ENCODE measurements at places on chromosomes 3 and 15.
A peak's percentile ranks its signal among the peaks of the same experiment; 100 is the strongest.

DNA sequence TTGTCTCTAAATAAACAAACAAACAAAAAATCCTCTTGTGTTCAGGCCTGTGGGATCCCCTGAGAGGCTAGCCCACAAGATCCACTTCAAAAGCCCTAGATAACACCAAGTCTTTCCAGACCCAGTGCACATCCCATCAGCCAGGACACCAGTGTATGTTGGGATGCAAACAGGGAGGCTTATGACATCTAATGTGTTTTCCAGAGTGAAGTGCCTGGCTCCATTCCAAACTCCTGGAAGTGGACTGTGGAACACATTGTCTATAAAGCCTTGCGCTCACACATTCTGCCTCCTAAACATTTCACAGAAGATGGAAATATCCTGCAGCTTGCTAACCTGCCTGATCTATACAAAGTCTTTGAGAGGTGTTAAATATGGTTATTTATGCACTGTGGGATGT, 57.0 kb downstream of the MLH1 start:
- no peak for DNase-seq

DNA sequence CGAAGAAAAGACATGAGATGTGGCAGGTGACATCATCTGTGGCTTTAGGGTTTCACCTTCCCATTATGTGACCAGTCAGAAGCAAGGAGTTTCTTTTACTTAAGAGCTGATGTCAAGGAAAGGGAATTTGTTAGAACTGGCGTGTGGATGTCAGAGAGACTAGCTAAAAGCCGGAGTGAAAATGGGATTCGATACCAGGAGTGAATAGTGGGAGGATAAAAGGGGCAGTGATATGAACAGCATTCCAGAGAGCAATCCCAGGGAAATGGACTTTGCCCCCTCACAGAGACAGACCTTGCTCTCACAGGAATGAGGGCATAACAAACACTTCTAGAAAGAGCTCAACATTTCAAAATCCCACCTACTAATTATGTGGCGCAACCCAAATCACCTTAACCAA, 5.9 kb upstream of the FMN1 start:
- no peak for DNase-seq

- no peak for DNase-seq
These were observed 325.8 kb upstream of the IGF1R start for GRCh38 chr15:98322581-98322980.

- DNase-seq = no peak
These were observed 210.2 kb downstream of the ADAMTS17 start for GRCh38 chr15:100131321-100132224.

DNA sequence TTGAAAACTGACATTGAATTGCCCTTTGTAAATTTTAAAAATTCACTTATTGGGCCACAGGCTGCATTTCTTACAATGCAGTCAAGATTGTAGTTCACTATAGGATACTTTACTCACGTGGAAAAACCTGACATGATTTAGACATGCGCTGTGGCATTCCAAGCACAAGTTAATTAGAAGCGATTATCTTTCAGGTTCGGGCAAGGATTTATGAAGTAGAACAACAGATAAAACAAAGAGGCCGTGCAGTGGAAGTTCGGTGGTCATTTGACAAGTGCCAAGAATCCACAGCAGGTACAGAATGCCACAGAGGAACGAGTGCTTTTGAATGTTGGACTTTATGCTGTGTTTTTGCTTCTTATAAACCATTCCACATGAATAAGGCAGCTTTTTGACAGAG, 37.8 kb downstream of the GPR171 start:
- no peak for DNase-seq

DNA sequence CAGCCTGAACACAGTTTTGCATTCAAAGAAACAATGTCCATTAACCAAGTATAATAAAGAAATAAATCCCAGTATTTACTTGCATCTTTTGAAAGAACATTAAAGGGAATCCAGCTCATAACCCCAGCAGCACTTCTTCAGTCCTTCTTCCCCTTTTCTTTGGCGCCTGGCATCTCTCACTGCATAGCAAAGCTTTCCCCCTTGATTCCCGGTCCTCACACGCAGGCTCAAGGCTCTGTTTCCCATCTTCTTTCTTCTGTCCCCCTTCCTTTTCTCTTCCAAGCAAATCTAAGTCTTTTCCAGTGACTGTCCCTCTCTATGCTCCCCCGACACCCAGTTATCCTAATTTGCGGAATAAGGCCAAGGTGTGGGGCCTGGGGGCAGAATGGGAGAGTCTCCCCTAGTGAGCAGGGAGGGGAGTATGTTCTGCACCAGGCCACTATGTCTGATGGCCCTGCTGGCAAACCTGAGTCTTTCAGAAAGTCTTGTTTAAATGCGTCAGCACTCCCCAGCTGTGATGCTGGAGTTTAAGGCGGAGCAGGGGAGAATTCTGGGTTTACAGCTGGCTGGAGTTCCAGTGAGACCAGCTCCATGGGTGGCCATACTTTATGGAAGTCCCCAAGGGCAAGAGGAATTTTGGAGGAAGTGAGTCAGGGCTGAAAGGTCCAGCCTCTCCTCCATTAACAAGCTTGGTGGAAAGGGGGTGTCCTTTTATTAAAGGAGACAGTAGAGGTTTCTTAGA, 42.1 kb downstream of the GOLGA6A start:
- no peak for DNase-seq

- no peak for DNase-seq
These were observed 240 bp downstream of the CFAP100 start for GRCh38 chr3:126394977-126395321.

DNA sequence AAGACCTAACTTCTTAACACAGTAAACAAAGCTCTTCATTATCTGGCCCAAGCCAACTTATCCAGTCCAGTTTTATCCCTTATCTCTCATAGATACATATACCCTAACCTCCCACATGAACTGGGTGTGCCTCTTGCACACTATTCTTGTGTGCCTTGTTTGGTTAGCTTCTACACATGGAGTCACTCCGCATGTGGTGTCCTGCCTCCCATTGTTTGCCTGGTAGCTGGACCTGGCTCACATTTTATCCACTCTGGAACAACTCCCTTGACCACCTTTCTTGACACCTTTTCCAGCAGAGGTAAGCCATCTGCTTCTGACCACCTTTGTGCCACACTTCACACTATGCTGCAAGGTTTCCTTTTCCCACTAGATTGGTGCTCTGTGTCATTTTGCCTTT, 15.2 kb downstream of the TIPARP start:
- DNase-seq = no peak

- no peak for DNase-seq
These were observed 62.3 kb downstream of the TMEM39A start for GRCh38 chr3:119401069-119401468.

- DNase-seq = no peak
These were observed 560.8 kb downstream of the FOXP1 start for GRCh38 chr3:71022551-71023335.

DNA sequence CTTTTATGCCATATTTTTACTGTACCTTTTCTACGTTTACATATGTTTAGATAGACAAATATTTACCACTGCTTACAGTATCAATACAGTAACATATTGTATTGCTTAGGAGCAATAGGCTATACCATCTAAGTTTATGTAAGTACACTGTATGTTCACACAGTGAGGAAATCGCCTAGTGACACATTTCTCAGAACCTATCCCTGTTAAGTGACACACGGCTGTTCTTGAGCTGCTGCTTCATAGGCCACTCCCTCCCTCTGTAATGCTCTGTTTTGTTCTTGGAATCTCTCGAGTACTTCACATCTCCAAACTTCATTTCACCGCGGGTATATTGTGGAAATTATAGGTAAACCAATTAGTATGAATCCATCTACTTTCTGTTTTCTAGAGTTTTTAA, 13.4 kb upstream of the SELENOT start:
- DNase-seq = no peak

- no peak for DNase-seq
These were observed 533.5 kb downstream of the NAALADL2 start for GRCh38 chr3:175392653-175393052.

DNA sequence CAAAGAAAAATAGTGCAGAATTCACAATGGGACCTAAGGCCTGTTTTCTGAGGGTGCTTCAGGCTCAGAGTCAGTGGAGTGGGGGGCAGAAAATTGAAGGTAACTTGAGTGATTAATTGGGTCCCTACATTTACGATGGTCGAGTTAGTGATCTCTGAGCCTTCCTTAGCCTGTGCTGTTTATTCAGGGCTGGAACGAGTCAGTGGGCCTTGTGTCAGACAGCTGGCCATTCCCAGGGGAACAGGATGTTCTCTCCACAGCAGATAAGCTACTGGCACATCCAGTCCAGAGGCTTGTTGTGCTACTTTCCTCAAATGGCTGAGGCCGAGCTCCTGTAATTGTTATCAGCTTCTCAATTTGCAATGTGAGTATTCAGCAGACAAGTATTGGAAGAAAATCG, 29.2 kb upstream of the CNTN3 start:
- peak; percentile 81 for DNase-seq

DNA sequence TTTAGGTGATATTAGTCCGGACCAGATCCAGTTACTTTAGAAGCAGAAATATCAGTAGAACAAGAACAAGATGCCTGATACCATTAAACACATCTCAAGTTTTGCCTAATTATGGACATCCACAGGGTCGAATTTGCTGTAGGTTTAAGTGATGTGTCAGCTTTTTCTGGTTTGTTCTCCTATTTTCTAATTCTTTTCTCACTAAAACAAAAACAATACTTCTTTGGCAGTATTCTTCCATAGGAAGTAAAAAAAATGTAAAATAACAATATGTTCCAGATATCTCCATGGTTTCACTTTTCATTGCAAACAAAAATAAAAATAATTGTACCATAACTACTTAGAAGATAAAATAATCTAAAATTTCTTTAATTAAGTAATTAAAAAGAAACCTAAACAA, 265.7 kb downstream of the SHOX2 start:
- no peak for DNase-seq

- peak; percentile 56 for DNase-seq
These were observed 85.2 kb downstream of the UBE2E2 start for GRCh38 chr3:23288286-23288685.

DNA sequence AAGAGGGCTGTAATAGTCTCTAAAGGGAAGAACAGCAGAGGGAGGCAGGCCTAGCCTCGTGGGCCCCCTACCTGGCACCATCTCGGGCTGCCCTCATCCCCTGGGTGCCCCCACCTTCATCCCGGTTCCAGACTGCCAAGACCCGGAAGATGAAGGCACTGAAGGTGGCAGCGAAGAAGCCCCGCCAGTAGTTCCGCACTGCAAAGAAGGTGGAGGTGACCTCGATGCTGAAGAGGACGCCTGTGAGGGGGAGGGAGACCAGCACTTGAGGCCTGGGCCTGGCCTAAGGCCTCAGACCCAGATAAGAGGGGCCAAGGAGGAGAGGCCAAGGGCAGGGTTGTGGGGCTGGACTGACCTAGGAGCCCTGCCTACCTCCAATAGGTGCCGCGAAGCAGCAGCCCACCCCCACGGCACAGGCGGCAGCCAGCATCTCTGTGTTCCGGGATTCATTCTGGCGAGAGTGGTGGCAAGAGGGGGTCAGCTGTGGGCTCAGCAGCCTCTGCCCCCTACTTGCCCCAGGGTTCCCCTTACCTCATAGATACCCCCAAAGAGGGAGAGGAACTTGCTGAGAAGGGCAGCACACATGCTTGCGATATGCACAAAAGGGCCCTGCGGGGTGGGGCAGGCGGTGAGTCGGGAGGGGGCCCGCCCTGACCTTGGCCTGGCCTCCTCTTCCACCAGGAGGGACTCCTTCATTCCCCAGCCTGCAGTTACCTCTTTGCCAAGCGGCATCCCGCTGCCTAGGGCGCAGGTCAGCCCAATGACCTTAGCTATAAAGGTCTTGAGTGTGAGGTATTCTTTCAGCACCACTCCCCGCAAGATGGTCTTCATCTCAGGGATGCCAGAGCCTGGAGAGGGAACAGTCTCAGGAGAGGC, 3.9 kb downstream of the CLCN2 start:
- DNase-seq = no peak

- DNase-seq = no peak
These were observed 1106.0 kb downstream of the OTOL1 start for GRCh38 chr3:162602619-162603018.

- DNase-seq = no peak
These were observed 23.1 kb downstream of the EOMES start for GRCh38 chr3:27699067-27699466.

All from LNCaP clone FGC (cell line).